A673 (cell line): ENCODE measurements at places on chromosomes 2 and 18.

DNA sequence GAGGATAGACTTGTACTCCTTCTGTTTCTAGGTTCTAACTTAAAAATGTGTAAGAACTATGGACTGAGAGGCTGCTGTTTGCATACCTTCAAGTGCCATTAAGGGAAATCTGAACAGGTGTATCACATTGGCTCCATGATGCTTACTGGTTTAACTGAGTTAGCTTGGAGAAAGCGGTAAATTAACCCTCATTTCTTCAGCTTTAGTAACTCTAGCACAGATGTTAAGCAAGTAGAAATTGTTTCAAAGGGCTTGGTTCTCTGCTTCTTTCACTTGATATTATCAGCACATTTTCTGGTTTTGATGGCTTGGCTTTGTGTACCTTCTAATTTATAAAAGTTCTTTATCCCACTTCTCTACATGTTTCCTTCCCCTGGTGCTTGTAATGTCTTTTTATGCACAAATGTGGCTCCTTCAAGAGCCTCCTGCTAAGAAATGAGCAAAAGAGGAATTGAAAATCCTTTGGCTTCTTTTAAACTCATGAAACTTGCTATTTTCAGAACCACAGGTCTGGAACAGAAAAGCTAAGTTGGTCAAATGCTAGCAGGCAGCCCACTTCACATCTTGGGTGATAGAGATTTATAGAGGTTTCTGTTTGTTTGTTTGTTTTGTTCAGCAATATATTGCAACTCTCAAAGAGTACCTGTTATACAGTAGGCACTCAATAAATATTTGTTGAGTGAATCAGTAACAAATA, 249.9 kb upstream of the THUMPD2 start:
- no peak for DNase-seq

DNA sequence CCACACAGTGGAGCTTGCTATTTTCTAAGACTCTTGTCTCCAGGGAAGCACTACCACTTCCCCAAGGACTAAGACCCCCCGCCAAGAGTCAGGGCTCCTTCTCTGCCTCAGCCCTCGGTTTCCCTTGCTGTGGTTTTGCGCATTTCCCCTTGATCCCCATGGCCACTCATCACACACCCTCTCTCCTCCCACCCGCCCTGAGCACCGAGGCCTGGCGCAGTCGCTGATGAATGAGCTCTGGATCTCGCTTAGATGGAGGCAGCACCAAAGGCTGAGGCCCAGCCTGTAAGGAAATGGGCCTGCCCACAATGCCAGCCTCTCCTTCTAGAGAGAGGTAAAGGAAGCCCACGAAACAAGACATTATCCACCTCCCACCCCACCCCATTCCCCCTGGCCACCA, 96.9 kb downstream of the TNS1 start:
- no peak for DNase-seq

- DNase-seq: peak; percentile 30
Observed at GRCh38 chr2:165952741-165953211, 800 bp downstream of the TTC21B start.

- peak; percentile 76 for DNase-seq
Observed at GRCh38 chr2:15588329-15588919, 3.2 kb upstream of the DDX1 start.

GRCh38 chr2:59816075-59816474, 737.4 kb downstream of the BCL11A start:
- DNase-seq: no peak

DNA sequence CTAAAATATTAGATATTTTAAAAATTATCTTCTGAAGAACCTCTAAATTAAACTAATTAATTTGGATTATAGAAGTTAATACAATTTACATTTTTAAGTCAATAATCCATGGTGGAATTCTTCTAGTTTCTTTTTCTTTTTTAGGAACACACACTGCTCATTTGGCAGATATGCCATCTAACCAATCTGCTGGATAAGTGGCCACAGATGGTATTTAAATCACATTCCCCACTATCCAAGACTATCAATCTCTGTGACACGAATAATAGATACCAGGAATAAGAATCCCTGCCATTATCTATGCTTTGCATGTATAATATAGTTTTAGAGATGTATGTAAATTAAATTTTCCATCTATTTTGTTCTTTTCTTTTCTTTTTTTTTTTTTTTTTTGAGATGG, 58.5 kb downstream of the CABYR start:
- no peak for DNase-seq

DNA sequence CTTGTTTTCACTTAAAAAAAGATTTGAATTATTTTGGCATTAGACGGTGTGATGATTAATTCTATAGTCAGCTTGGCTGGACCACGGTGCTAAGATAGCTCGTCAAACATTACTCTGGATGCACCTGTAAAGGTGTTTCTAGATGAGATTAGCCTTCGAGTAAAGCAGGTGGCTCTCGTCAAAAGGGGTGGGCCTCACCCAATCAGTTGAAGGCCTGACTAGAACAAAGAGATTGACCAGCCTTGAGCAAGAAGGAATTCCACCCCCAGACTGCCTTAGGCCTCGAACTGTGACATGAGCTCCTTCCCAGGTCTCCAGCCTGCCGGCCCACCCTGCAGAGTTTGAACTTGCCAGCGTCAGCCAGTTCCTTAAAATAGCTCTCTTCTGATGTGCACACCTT, 73.4 kb downstream of the TWIST2 start:
- DNase-seq: no peak

DNA sequence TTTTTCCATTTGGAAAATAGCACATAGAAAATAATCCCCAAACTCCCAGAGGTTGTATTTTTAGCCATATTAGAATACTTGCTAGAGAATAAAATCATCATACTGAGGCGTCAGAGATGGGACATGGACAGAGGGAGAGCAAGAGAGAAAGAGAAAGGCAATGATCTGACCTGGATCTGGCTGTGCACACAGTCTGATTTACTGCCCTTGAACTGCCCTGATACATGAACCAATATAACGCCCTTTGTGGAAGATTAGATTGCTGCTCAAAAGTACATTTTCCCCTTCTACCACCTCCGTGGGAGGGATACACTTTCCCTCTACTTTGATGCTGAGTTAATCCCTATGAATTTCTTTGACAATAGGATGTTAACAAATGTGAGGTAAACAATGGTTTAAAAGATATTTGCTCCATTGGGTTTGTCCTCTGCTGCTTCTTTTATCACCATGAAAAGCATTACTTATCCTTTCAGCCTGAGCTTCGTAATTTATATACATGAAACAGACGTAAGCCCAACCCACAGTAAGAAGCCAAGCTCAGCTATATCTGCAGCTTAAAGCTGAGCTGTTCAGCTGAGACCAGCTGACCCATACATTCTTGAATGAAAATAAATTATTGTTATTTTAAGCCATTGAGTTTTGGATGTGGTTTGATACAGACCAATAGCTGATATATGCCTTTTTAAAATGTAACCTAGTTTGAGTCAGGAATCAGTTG, 1664.6 kb upstream of the CELF4 start:
- no peak for DNase-seq

- no peak for DNase-seq
Observed at GRCh38 chr2:27123302-27124150, at the start of gene ABHD1. Gene ABHD1, plus strand, starts transcription at chr2:27123815. Its CDS starts 134 bp downstream, at chr2:27123949.

DNA sequence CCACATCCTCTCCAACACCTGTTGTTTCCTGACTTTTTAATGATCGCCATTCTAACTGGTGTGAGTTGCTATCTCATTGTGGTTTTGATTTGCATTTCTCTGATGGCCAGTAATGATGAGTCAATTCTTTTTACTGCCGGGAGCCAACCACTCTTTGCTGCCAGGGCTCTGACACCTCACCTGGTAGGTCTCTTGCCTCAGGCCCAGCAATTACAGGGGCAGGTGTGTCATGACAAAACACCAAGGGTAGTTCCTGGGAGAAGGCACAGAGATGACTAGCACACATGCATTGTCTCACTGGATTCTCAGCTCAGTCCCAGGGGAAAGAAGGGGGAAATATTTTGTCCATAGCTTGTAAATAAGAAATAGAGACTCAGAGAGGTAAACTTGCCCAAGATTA, 122.3 kb downstream of the CHST9 start:
- DNase-seq: no peak

GRCh38 chr2:178195390-178196166, 1.3 kb downstream of the OSBPL6 start:
- DNase-seq: peak; percentile 77

- DNase-seq: peak; percentile 76
Observed at GRCh38 chr2:67574230-67574629, 177.1 kb downstream of the ETAA1 start.

DNA sequence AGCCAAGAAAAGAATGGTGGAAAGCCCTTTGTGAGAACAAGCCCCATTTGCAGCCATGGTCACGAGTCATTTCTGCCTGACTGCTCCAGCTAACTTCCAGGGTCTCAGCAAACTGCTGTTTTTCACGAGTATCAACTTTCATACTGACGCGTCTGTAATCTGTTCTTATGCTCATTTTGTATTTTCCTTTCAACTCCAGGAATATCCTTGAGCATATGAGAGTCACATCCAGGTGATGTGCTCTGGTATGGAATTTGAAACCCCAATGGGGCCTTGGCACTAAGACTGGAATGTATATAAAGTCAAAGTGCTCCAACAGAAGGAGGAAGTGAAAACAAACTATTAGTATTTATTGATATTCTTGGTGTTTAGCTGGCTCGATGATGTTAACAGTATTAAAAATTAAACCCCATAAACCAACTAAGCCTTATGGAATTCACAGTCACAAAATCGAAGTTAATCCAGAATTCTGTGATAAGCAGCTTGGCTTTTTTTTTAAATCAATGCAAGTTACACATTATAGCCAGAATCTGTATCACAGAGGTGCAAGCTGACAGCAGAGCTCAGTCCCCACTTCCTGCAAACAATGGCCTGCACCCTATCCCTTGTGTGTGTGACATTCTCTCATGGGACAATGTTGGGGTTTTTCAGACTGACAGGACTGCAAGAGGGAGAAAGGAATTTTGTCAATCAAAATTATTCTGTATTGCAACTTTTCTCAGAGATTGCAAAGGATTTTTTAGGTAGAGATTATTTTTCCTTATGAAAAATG, 26.1 kb downstream of the SLC14A1 start:
- DNase-seq: no peak

- DNase-seq: no peak
Observed at GRCh38 chr2:174621323-174621722, 23.7 kb upstream of the WIPF1 start.

DNA sequence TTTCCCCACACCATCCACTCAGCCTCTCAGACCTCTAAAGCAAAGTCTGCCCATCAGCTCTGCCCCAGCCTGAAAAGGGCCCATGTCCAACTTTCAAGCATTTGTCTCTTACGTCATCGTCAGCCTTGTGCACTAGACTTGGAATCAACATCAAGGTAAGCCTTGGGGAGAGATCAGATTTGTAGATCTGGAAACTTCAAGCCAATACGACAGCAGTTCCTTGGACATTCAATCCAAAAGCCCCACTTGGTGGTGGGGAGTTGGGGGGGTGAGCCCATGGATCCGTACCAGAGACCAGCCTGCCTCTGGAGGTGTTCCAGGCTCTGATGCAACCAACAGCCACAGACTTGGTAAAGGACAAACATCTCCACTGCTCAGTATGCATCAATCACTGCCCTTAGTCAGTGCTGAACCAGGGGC, 206.8 kb upstream of the MEIS1 start:
- no peak for DNase-seq

- DNase-seq: no peak
Observed at GRCh38 chr2:121019071-121019470, 265.9 kb downstream of the TFCP2L1 start.

- DNase-seq: no peak
Observed at GRCh38 chr2:20384953-20385352, 34.3 kb upstream of the PUM2 start.

DNA sequence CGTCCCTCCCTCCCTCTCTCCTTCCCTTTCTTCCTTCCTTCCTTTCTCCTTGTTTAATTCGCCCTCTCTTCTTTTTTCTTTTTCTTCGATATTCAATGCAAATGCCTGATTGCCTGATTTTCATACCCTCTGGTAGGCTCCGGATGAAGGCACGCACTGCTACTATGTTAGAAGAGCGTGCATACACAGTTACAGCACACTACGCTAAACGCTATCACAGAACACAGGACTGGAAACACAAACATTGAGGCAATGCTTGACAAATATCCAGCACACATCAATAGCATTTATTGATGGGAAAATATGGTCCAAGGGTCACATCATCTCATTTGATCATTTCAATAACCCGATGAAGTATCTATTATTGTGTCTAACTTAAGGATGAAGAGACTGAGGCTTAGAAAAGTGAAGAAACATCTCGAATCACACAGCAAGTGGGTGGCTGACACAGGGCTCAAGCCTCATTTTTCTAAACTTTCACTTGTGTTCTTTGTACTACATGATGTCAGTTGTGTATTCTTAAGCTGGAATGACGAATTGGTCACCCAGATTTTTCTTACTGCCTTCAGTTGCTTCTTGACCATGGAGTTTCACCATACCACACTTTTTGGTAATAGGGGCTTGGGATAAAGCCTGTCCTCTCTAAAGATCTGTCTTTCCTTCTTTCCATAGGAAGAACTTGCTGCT, 101.8 kb downstream of the TRIB2 start:
- no peak for DNase-seq

- no peak for DNase-seq
Observed at GRCh38 chr2:82478641-82479040, 1980.4 kb downstream of the SUCLG1 start.

DNA sequence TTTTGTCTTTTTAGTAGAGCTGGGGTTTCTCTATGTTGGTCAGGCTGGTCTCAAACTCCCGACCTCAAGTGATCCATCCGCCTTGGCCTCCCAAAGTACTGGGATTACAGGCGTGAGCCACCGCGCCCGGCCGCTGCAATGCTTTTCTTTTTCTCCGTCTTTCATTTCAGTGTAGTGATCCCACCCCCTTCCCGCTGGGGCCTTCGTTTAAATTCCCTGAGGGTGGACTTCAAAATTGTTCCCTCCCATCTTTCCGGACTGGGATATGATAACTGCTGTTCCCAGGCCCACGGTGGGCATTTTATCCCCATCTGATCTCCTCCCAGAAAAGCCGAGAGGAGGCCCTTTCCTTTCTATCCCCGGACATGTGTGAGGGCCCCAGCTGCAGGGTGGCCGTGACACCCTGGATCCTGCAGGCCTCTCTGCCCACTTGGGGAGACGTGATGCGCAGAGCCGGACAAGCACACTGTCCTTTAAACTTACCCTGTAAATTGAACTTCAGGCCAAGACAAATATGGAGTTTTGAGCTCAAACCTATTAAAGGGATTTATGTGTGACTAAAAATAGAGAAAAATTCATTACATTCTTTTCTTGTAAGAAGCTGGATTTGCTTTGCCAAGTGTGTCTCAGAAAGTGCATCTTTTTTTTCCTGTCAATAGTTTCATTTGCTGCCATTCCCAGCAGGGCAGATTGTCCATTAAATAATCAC, 54.5 kb upstream of the AFF3 start:
- no peak for DNase-seq

- DNase-seq: peak; percentile 70
Observed at GRCh38 chr18:49006641-49007454, 56.1 kb upstream of the SMAD7 start.

GRCh38 chr2:61426267-61426897, 44.5 kb downstream of the USP34 start:
- DNase-seq: peak; percentile 55

DNA sequence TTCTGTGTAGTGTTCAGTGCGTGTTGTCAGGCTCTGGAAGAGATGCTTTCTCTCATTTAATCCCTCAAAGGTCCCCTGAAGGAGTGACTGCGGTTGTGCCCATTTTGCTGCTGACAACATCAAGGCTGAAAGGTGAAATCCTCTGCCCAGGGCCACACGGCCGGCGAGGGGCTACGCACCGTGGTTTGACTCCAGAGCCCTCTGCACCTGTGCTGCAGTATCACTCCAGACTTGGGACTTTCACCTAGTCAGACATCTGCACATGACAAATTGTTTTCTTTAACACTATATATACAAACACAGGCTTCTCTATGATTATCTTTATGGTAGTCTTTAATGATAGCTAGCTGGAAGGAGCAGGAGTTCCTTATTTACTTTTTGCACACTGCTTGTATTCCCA, 90.2 kb downstream of the ARMC9 start:
- no peak for DNase-seq
